Dermis microvascular lymphatic vessel endothelial cell (primary cell): ENCODE measurements at places on chromosomes 3 and 15. TPM values are rescaled to one million over a fixed set of nuclear protein-coding genes. Genes with fewer than 3 reads are reported as not detected.

CPNE4 gene
- total RNA-seq: not detected in 2 replicates

ZNF774 gene
- 0.64 and 1.1 TPM in 2 replicates for total RNA-seq

GHSR gene
- total RNA-seq: not detected in 2 replicates

EFCAB12 gene
- under 0.01 TPM in 2 replicates for total RNA-seq

- DNase-seq: peak; percentile 15
These were observed 15.9 kb upstream of the TMEM42 start for GRCh38 chr3:44845528-44846520.

DNA sequence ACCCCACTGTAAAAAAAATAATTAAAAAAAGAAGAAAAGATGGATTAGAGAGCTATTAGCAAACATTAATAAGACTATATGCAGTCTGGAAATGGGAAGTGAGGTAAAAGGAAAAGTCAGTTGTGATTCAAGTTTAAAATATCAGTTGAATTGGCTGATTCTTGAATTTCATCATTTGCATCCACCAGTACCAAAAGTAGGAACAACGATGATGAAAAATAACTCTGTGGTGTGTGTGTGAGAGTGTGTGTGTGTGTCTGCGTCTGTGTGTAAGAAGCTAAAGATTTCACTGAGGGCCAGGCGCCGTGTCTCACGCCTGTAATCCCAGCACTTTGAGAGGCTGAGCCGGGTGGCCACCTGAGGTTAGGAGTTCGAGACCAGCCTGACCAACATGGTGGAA is 56.0 kb upstream of the SLC4A7 start:
- no peak for DNase-seq

GRCh38 chr3:126521122-126521891 is 2.6 kb upstream of the CHST13 start:
- no peak for DNase-seq

- peak; percentile 43 for DNase-seq
These were observed 85.3 kb upstream of the MBNL1 start for GRCh38 chr3:152183473-152183872.

DNA sequence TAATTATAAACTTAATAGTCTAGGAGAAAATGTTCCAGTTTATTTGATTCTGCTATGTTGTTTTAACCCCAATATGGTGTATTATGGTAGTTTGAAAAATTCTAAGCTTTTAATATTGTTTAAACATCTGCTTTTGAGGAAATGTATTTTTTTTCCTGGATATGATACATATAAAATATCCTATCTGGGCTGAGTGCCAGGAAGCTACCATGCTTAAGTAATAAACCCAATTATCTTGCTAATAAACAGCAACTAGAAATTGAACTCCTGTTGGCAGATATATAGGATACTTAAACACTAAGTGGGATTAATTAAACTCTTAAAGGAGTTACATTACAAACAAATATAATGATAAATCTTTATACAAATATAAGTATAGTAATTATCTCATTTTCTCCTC is 293.7 kb upstream of the GRM7 start:
- DNase-seq: no peak

GRCh38 chr3:125220727-125221429 is 8.3 kb upstream of the SLC12A8 start:
- no peak for DNase-seq

- no peak for DNase-seq
These were observed 89.3 kb upstream of the BHLHE40 start for GRCh38 chr3:4889896-4890295.

GRCh38 chr15:77440378-77440999 is 19.8 kb downstream of the HMG20A start:
- peak; percentile 18 for DNase-seq
